ENCODE measurements at places on chromosomes 3 and 15.
A peak's percentile ranks its signal among the peaks of the same experiment; 100 is the strongest.

- DNase-seq, result no peak
Measured at GRCh38 chr15:99727733-99728132, 5.5 kb downstream of the LYSMD4 start.

DNA sequence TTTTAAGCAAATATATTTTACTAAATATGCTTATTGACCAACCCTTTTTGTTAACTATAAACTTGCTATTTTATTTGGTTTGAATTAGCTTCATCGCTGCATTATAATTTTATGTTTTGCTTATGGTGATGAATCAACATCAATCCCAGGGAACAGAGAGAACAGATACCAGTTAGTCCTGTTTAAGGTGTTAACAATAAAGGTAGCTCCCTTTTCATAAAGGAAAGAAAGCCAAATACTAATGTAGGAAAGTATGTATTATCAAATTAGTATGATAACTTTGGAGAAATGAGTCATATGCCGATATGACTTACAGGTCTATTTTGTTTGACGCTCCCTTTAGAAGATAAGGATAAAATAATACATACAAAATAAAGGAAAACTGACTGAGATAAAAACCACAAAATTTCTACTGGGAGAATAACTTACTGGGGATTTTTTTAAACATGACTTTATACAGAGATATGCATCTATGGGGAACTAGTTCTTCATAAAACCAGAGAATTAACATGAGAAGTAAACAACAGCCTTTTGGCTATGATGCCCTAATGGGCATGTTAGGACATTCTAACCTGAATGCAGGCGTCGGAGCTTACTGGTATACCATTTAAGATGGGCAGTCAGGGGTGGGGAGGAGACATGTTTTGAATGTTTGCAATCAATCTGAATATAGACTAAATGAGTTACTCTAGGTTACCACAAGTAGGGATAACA lies 4.5 kb downstream of the OR5K2 start:
- DNase-seq, result no peak

DNA sequence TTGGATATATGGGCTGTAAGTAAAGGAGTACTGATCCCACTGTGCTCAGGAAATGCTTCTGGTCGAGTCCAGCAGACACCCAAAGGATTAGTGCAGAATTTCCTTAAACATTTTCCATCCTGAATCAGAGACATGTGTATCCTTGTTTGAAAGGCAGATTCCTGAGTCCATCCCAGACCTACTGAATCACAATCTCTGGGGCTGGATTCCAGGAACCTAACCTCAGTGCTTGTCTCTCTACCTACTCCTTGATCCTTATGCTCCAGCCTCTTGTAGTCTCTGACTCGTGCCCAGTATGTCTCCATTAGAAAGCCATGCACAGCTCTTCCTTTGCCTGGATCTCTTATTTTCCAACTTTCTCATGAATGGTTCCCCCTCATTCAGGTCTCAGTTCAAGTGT lies 585.8 kb downstream of the NLGN1 start:
- DNase-seq, result no peak

DNA sequence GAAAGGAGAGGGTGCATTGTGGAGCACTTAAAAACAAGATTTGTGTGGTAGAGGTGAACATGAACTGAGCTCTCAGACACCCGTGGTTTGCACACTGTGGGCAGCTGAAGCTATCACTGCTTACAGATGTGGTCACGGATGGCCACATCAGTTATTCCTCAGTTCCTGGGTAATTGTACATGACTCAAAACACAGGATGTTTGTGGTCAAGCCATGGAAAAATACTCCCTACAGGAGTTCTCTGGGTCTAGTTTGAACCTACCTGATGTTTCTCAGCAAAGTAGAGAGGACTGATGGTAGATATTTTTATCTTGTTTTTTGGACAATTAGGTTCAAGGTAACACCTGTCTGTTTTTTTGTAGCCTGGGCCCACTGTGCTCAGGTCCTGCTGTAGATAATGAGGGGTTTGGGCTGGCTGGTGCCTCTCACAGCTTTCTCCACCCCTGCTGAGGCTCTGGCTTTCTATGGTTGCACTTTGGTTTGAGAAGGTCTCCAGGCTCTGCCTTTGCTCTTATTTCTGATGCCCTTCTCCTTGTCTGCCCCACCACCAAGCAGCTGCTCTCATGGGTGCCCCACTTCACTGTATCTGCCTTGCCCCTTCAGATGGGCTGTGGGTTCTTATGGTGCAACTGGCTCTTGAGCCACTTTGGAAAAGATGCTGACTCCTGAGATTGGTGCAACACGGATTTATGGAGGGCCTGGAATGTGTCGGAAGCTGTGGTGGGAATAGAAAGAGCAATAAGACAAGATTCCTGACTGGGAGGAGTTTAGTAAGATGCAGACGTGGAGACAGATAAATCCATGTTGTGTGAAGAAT lies 40.1 kb downstream of the CDCP1 start:
- no peak for DNase-seq

DNA sequence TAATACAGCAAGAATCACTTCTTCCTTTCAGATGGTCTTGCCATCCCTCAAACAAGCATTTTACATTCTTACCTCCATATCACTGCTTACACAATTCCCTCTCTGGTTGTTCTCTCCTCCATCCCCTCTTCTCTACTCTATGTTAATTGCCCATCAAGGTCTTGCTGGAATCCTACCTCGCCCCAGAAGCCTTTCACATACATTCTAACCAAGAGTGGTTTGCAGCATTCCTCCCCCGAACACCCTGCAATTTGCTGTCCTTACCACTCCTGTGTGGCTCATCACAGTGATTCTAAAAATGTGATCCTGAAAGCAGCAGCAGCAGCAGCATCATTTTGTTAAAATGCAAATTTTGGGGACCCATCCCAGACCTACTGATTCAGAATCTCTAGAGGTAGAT lies 30.6 kb downstream of the TNIK start:
- no peak for DNase-seq

GRCh38 chr3:114504941-114505628 lies 211.3 kb downstream of the TIGIT start:
- DNase-seq, result no peak

DNA sequence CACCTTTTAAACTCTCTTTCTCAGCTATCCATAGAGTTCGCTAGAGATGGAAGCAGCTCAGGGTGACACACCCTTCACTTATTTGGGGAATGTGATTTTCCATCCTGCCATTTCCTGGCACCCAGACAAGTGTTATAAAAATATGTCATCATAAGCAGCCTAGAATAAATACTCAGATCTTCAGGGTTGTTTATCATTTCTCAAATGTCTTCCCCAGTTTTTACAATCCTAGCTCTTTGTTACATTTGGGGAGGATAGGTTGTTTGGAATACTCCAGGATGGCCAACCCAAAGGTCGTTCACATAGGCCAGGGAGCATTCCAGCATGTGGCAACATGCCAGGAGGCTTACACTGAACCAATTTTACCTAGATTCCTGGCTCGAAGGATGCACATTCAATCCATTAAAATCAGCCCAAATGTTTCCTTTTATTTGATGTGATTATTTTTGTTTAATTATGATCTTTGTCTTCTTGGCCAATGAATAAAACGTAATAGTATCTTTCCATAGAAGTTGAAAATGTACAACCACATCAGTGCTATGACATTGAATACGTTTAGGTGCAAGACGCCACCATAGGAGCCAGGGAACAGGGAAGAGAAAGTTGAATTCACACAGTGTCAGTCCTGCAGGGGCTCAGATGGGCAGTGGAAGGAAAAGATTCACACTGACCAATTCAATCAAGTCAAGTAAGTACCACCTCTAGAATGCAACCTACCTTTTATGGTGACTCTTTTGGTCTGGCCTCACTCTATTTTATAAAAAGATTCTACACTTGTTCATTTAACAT lies 537.7 kb upstream of the MDFIC2 start:
- no peak for DNase-seq

- DNase-seq, result no peak
Measured at GRCh38 chr3:184598574-184598927, 37.0 kb downstream of the EPHB3 start.

- DNase-seq, result no peak
Measured at GRCh38 chr3:190424108-190424477, 25.6 kb downstream of the TMEM207 start.

DNA sequence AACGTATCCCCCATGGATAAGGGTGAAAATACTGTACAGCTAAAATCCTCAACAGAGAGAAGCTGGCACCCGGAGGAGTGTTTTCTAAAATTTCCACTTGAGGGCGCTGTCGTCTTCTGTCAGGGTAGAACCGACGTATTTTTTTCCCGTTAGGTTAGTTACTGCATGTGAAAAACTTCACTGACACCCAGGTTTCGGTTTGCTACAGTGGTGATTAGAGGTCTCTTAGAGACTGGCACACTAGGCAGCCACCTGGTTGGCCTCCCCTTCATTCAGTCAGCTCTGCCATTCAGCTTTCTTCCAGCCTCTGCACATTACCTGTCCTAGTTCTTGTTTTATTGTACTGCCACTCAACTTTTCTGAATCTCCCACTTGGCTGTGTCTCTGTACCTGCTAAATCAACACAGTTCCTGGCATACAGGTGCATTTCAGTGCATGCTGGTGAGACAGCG lies 18.4 kb downstream of the CCK start:
- peak; percentile 94 for DNase-seq

- DNase-seq, result no peak
Measured at GRCh38 chr3:8857720-8858367, 88.4 kb upstream of the OXTR start.

DNA sequence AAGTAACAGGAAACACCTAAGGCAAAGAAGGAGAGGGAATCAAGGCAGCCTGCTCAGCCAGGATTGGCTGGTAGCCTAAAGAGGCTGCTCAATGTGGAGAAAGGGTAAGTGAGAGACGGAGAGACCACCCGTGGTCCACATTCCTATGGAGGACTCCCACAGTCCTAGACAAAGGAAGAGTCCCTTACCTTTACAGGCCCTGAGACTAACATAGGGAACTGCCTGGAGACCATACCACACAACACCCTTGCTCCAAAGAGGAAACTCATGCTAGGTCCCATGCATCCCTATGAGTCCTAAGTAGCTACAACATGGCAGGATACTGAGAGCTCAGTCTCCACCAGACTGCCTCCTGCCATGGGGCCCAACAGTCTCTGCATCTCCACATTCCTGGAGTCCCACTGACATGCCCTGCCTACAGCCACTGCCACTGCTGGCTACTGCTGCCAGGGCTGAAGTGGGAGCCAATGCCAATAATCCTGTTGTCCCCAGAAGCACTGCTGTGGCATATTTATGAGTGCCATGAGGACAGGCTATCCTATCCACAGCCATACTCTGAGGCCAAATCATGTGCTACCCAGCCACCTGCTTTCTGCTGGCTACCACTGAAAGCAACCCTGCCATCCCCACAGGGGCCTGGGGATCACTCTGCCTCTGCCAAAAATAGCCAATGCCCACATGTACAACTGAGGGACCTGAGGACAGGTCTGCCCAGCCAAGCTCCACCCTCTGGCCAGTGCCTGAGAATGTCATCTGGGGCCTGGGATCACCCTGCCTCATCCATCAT lies 45.0 kb downstream of the COPS2 start:
- no peak for DNase-seq
